ENCODE measurements at places on chromosomes 6 and 20.

- DNase-seq = no peak
Measured at GRCh38 chr6:17460862-17461261, 67.5 kb downstream of the CAP2 start.

DNA sequence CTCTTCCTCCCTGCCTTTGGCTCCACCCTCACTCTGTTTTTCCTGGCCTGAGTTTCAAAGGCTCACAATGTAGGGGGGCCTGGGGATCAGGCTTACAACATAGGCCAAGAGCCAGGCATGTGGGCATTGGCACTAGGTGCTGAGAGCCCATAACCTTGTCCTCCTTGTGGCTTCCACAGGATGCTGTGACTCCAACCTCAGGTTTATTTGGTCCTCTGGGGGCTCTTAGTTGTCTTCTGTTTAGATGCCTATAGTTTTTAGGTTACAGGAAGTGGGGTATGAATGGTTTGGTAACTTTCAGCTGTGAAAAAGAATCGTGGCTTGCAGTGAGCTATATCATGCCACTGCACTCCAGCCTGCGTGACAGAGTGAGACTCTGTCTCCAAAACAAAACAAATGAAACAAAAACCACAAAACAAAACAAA, 25.6 kb downstream of the MMP24 start:
- no peak for DNase-seq

GRCh38 chr6:8352335-8352965, 82.9 kb downstream of the SLC35B3 start:
- DNase-seq = no peak

GRCh38 chr6:158225767-158226166, 57.6 kb downstream of the GTF2H5 start:
- DNase-seq = no peak

DNA sequence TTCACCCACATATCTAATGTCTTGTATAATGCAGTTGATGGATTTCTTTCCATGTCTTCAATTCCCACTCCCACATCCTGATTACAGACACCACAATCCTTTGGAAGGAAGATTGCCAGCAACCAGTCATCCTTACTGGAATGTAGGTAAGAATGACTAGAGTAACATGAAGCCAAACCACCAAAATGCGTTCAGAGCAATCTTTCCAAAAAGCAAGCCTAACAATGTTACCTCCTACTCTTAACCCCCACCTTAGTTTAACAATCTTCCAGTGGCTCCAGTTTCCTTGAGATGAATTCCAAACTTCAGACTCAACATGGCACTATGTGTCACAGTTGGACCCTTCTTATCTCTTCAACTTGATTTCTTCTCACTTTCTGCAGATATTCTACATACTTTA, 685.6 kb downstream of the DOK5 start:
- no peak for DNase-seq

DNA sequence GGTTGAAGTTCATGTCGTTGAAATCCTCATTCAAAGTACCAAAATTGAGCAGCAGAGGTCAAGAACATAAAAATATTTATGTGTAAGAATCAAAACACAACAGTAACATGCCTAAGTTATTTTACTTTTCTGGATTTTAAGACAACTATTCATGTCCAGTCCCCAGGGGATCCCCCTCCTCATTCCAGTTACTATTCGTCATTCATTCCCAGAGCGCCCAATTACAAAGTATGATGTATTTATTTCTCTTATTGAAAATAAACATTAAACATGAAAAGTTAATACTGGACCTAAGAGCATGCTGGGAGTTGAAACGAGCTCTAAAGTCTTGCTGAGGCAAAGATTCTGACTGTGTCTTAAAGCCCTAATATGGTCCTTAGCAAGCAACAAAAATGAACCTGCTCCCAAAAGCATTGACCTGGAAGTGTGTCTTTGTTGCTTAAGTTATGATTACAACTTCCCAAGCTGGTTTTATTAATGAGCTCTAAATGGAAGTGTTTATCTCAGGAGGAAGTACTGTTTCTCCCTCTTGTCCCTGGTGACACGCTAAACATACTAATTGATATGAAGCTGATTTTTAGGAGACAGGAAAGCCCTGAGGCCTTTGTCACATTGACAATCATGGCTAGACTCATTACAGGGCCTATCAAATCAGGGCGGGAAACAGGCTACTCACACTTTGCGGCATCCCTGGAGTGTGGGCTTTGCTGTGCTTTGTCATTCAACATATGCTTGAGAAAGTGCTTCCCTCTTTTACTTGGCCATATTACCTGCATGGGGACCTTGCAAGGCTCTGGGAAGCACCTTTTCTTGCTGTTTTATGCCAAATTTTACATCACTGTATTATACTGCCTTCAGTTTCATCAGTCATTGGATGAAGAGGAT, 192.2 kb upstream of the DTNBP1 start:
- DNase-seq = no peak

GRCh38 chr6:108564178-108564577, 3.5 kb downstream of the FOXO3 start:
- no peak for DNase-seq

DNA sequence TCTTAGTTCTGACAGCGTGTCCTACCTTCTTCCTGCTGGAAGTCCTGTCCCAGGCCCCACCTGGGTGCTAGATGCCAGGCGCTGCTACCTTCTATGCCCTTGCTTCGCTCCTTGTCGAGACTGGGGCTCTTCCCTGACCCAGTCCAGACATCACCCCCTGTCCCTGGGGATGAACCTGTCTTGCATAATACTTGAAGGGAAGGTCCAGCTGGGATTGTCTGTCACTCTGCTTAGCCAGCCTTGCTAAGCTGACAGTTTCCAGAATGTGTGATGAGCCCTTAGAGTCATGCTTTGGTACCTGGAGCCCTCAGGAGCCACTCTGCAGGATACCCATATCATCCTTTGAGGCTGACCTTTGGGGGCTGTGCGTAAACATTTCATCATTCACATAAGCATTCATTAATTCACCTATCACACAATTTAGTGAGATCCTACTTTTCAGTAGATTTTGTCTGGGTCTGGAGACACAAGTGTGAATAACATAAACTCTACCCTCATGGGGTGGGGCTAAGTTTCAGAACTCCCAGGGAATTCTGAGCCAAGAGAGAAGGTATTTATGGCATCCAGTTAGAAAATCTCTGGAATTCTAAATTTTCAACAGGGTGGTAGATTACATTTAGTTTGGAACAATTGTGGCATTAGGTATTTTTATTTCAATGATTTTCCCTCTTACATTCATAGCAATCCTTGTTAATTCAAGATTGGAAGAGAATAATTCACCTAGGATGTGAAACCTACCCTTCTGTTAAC, 151.1 kb upstream of the HDAC2 start:
- DNase-seq = no peak

DNA sequence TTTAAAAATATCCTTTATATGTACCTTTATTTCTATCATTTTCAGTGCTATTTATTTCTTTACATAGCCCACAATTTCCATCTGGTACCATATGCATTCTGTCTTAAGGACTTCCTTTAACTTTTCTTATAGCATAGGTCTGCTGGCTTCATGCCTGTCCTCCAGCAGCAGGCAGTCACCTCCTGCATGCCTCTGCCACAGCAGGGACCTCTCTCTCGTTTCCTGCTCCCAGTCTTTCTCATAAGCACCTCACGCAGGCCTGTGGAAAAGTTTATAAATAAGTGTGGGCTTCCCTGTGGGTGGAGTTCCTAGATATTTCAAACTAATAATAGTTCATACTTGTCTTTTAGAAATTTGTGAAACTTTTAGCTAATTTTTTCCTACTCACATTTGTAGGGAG, 133.9 kb downstream of the KCNQ5 start:
- DNase-seq = no peak
